ENCODE measurements at places on chromosomes 2 and 18. TPM values are rescaled to one million over a fixed set of nuclear protein-coding genes. Genes with fewer than 3 reads are reported as not detected.

CYP26B1 gene
- polyA plus RNA-seq, result 14.0 TPM

PLB1 gene
- polyA plus RNA-seq, result 2.3 TPM

KCTD18 gene
- 16.8 TPM for polyA plus RNA-seq

VSNL1 gene
- polyA plus RNA-seq, result 6.1 TPM

CDH19 gene
- polyA plus RNA-seq, result 0.14 TPM

IL18R1 gene
- 3.2 TPM for polyA plus RNA-seq

KCNG2 gene
- 0.38 TPM for polyA plus RNA-seq

TNFAIP6 gene
- polyA plus RNA-seq, result 2.7 TPM

ELP2 gene
- 93.4 TPM for polyA plus RNA-seq

LIMS3 gene
- 10.0 TPM for polyA plus RNA-seq

EFEMP1 gene
- polyA plus RNA-seq, result 86.2 TPM

GTF2A1L gene
- not detected for polyA plus RNA-seq

CLEC4F gene
- 0.09 TPM for polyA plus RNA-seq

GALNT3 gene
- 20.3 TPM for polyA plus RNA-seq

REG3G gene
- not detected for polyA plus RNA-seq

LRRTM1 gene
- polyA plus RNA-seq, result 2.9 TPM

FN1 gene
- 580 TPM for polyA plus RNA-seq

SCTR gene
- 5.8 TPM for polyA plus RNA-seq

ANKRD23 gene
- polyA plus RNA-seq, result 4.1 TPM

ZDBF2 gene
- polyA plus RNA-seq, result 12.4 TPM

MOCOS gene
- 0.74 TPM for polyA plus RNA-seq

TMEM169 gene
- polyA plus RNA-seq, result 16.2 TPM

POTEF gene
- polyA plus RNA-seq, result 0.06 TPM

ZBTB7C gene
- polyA plus RNA-seq, result 17.0 TPM

SP110 gene
- 21.2 TPM for polyA plus RNA-seq

FEV gene
- polyA plus RNA-seq, result 0.11 TPM

TUBA4B gene
- polyA plus RNA-seq, result not detected

HOXD4 gene
- polyA plus RNA-seq, result 40.1 TPM

KCNG3 gene
- 0.96 TPM for polyA plus RNA-seq

RBM43 gene
- 20.0 TPM for polyA plus RNA-seq

HOXD13 gene
- 0.22 TPM for polyA plus RNA-seq

SERPINB10 gene
- not detected for polyA plus RNA-seq

VWA3B gene
- polyA plus RNA-seq, result 0.26 TPM

NT5C1B gene
- 0.66 TPM for polyA plus RNA-seq

SEH1L gene
- polyA plus RNA-seq, result 46.6 TPM

CIB4 gene
- polyA plus RNA-seq, result not detected

TRAK2 gene
- polyA plus RNA-seq, result 39.0 TPM

WDR35 gene
- polyA plus RNA-seq, result 25.1 TPM

MAPK4 gene
- polyA plus RNA-seq, result 10.1 TPM

RHBDD1 gene
- 24.7 TPM for polyA plus RNA-seq

ICOS gene
- not detected for polyA plus RNA-seq

NTSR2 gene
- polyA plus RNA-seq, result not detected

IL36A gene
- not detected for polyA plus RNA-seq

RBBP8 gene
- polyA plus RNA-seq, result 69.6 TPM

DCTN1 gene
- polyA plus RNA-seq, result 149 TPM

CYBRD1 gene
- polyA plus RNA-seq, result 68.6 TPM

RGPD3 gene
- polyA plus RNA-seq, result not detected

IL36RN gene
- not detected for polyA plus RNA-seq

GPBAR1 gene
- 2.0 TPM for polyA plus RNA-seq
